D341Med (cell line): ENCODE measurements at places on chromosomes 12 and 14.

GRCh38 chr12:31832740-31833729 is 104.2 kb upstream of the AMN1 start:
- DNase-seq, result no peak

GRCh38 chr12:82942521-82942920 is 255.8 kb downstream of the TMTC2 start:
- DNase-seq, result no peak

DNA sequence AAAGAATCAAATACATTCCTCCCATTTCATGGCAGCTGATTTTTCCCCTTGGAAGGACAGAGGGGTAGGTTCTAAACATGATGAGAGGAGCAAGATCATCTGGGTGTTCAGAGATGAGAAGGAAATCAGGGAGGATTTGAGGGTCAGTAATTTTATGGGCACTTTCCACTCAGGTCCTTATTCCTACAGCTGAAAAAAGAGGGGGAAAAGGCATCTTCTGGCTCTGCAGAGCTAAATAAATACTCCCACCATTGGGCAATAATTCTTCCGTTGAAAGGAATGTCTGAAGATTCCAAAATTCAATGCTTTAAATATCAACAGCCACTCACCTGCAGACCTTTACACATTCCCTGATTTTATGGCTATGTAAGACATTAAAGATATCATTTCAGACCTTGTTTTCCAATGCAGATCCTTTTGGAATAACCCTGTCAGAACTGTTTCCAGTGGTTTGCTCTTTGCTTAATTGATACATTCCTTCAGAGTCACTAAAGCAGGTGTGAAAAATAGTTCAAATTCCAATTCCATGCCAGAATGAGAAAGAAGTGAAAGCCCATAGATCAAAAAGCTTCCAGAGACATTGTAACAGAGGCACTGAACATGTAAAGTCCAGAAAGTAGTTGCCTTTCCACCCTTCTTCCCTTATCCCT is 233.3 kb upstream of the KRR1 start:
- no peak for DNase-seq

GRCh38 chr14:57390806-57391516 is 575 bp downstream of the NAA30 start:
- DNase-seq, result peak; percentile 66

GRCh38 chr12:110281549-110282299 is 677 bp downstream of the ATP2A2 start:
- DNase-seq, result peak; percentile 78

DNA sequence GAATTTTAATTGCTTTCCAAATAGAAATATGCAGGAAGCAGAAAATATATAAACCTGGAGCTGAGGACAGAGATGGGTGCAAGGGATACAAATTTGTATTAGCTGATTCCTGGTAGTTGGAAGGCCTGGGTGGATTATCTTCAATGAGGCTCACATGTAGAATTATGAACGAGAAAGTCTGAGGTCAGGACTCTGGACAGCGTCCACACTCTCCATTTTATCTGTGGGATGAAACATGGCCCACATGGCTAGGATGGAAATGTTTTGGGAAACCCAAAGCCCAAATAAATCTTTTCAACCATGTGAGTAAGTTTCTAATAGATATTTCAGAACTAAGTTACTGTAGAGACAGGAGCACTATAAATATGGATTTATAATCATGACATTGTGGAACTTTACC is 256.1 kb downstream of the APAF1 start:
- DNase-seq, result no peak

DNA sequence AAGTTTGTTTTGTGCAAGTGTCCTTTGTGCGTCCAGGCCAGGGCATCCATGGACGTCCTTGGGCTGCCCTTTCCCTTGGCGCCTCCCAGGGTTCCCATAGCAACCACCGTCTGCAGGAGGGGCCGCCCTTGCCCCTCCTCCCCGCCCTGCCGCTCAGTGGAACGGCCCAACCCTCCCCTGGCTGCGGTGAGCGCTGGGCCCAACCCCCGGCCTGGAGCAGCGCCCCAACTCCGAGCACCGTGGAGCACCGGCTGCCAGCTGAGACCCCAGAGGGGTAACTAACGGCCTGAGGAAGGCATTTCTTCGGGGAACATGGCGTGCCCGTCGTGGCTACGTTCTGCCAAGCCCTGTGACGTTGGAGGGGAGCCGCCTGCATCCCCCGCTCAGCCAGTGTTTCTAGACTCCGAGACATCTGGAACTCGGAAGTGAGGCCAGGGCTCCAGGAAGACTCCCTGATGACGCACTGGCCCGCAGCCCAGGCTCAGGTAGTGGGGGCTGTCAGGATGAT is 5.3 kb upstream of the ACACB start:
- no peak for DNase-seq

DNA sequence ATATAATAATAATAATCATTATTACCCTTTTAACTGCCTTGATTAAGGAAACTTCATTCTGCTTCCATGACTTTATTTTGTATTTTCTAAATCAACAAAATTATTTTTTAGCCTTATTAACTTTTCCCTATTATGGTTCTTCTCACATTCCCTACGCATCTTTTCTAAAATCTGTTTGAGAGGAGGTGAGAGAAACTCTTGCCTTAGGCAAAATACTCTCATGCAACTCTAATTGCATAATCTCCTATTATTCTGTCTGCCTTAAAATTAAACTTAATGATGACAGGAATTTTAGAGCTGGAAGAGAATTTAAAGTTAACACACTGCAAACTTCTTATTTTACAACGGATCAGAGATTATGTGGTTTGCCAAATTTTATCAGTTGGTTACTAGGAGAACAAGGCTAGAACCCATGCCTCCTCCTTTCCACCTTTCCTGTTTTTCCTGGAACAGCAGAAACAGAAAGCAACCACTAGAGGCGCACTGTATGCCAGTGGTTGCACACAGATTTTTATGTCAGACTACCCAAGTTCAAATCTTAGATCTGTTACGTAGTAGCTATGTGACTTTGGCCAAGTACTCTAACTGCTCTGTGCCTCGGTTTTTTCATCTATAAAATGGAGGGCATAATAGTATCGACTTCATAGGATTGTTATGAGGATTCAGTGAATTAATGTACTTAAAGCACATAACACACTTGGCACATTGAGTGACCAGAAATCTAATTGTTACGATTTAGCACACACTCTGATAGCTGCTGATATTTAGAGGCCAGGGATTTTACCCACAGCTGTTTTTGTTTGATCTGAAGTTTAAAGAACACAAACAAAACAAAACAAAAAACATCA is 4.3 kb upstream of the BRMS1L start:
- peak; percentile 50 for DNase-seq

DNA sequence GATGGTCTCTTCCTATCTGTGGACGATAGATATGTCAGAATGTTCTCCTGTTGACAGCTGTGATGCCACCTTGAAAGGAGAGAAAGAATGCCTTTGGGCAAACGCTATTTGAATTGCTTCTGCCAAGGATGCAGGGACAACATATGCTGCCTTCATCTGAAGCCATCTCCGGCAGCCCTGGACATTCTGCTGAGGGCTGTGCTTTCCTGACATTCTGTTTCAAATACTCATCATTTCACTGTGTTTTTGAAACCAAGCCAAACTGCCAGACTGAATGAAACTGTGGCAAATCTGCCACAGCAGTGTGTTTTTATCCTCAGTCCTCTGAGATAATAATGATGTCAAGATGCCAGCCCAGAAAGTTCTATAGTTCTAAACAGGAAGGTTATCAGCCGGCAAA is 85.8 kb upstream of the BCAT1 start:
- DNase-seq, result no peak
